Thymus (tissue), 14 donors: ENCODE measurements at places on chromosomes 12 and 14. TPM values are rescaled to one million over a fixed set of nuclear protein-coding genes. Genes with fewer than 3 reads are reported as not detected.

- peak overlapping the region; percentile 60 for H3K4me3 ChIP-seq
- DNase-seq, result no peak
- peaks cover 6% of the 10 kb centered on the region for H3K4me1 ChIP-seq
- no peak overlapping the region for H3K27ac ChIP-seq
- peaks cover 52% of the 10 kb centered on the region for H3K27me3 ChIP-seq
Measured at GRCh38 chr12:95548056-95548538, 3.2 kb downstream of the USP44 start.

The AHNAK2 gene
- 0.42 TPM for total RNA-seq

The SCARB1 gene
- total RNA-seq, result 3.2 TPM

The KLRC4 gene
- total RNA-seq, result 1.3 TPM

GRCh38 chr14:102394717-102395375 is 32.1 kb downstream of the TECPR2 start:
- H3K27me3 ChIP-seq, result no peaks in the 10 kb centered on the region
- no peak overlapping the region for H3K4me3 ChIP-seq
- peaks cover 18% of the 10 kb centered on the region for H3K4me1 ChIP-seq

The P2RX2 gene
- 0.66 TPM for total RNA-seq

GRCh38 chr12:80178846-80179245 is 79.5 kb downstream of the OTOGL start:
- DNase-seq, result no peak
- H3K27ac ChIP-seq, result no peak overlapping the region
- no peaks in the 10 kb centered on the region for H3K36me3 ChIP-seq
- no peak overlapping the region for H3K4me3 ChIP-seq
- no peaks in the 10 kb centered on the region for H3K4me1 ChIP-seq

The CMKLR1 gene
- total RNA-seq, result 4.4 TPM

DNA sequence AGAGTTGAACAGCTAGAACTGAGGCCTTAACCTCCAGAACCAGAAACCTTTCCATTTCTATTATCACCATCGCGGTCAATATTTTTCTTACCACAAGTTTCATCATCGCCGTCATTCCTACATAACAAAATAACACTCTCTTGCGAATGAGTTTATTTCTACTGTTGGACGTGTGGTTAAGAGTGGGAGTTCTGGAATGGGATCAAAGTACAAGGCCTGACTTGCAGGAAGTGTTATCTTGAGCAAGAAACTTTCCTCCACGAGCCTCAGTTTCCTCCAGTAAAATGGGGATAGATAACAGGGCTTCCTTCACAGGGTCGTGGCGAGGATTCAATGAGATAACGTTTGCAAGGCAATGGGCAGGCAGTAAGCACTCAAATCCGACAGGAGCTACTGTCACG is 652 bp downstream of the SART3 start:
- no peaks in the 10 kb centered on the region for H3K27me3 ChIP-seq
- no peak for DNase-seq
- H3K4me3 ChIP-seq, result peak overlapping the region; percentile 57
- H3K4me1 ChIP-seq, result peaks cover 23% of the 10 kb centered on the region

DNA sequence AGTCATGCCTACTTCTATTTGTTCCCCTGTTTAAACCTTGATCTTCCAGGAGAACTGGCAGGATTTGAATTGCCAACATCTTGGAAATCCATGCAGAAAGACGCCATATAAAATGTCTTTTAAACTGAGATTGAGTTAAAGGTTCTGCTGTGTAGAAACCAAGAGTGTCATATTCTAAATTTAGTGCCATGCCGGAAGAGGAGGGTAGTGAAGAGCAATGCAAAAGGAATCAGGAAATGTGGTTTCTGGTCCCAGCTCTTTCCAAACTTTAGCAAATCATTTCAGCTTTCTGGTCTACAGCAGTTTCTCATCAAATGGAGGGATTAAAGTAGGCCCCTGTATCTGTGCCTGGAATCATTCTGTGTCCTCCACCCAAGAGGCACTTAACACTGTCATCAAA is 85.7 kb downstream of the BTG1 start:
- no peaks in the 10 kb centered on the region for H3K27me3 ChIP-seq
- no peak for DNase-seq
- peaks cover 34% of the 10 kb centered on the region for H3K4me1 ChIP-seq
- peak overlapping the region; percentile 76 for H3K27ac ChIP-seq

The RFX4 gene
- 0.05 TPM for total RNA-seq

GRCh38 chr14:75231320-75231719 is 47.3 kb upstream of the FOS start:
- DNase-seq, result no peak
- no peaks in the 10 kb centered on the region for H3K36me3 ChIP-seq
- H3K4me3 ChIP-seq, result no peak overlapping the region
- H3K27ac ChIP-seq, result no peak overlapping the region
- H3K4me1 ChIP-seq, result peaks cover 24% of the 10 kb centered on the region

DNA sequence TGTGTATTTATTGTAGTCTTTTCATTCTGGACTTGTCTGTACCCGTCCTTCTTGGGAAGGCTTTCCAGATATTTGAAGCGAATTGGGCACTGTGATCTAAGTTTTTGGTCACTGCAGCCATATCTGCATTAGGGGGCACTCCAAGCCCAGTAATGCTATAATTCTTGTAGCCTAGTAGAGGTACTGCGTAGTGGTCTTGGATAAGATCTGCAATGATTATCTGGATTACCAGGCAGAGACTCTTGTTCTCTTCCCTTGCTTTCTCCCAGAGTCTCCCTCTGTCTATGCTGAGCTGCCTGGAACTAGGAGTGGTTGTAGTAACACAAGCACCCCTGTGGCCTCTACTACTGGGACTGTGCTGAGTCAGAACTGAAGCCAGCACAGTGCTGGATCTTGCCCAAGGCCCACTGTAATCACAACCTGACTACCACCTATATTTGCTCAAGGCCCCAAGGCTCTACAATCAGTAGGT is 30.0 kb downstream of the SLC38A2 start:
- H3K27ac ChIP-seq, result no peak overlapping the region
- no peak overlapping the region for H3K4me3 ChIP-seq
- no peaks in the 10 kb centered on the region for H3K4me1 ChIP-seq

GRCh38 chr14:99681101-99681831 is 2.8 kb upstream of the CYP46A1 start:
- H3K27me3 ChIP-seq, result no peaks in the 10 kb centered on the region
- no peak overlapping the region for H3K4me3 ChIP-seq

The PARP2 gene
- total RNA-seq, result 17.0 TPM

The NCOR2 gene
- total RNA-seq, result 14.6 TPM

The FOXG1 gene
- 1.9 TPM for total RNA-seq

GRCh38 chr12:89225401-89225800 is 126.9 kb downstream of the DUSP6 start:
- no peaks in the 10 kb centered on the region for H3K36me3 ChIP-seq
- no peaks in the 10 kb centered on the region for H3K27me3 ChIP-seq
- H3K27ac ChIP-seq, result peak overlapping the region; percentile 71
- peaks cover 33% of the 10 kb centered on the region for H3K4me1 ChIP-seq
- H3K4me3 ChIP-seq, result no peak overlapping the region
- no peak for DNase-seq

DNA sequence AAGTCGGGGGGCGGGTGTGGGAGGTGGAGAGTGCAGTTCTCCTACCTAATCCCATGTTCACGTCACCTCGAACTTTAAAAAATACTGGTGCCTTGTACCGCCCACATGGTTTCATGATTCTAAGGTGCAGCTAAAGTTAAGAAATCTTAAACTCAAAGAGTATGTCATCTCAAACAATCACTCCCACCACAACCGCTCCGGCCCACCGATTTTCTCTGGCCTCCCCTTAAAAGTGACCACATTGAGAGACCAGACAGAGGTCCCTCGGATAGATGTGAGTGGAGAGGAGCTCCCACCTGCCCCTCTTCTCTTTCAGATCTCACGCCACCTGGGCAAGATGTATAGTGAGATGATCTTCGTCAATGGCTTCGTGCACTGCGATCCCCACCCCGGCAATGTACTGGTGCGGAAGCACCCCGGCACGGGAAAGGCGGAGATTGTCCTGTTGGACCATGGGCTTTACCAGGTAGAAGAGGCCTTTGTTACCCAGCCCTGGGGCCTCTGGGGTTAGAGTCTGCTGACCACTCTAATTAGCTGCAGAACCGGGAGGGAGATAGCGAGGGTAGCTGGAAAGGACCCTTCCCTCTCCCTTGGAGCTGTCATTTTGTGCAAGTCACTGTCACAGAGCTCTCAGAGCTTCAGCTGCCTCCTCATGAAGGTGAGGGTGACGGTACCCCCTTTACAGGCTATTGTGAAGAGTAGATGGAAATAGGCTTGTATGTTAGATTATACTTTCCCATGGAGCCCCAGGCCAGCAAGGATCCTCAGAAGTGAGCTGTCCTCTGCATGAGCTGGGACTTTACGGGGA is 124.4 kb downstream of the ADCK1 start:
- H3K4me1 ChIP-seq, result no peaks in the 10 kb centered on the region
- no peaks in the 10 kb centered on the region for H3K36me3 ChIP-seq
- H3K27me3 ChIP-seq, result no peaks in the 10 kb centered on the region
- no peak overlapping the region for H3K4me3 ChIP-seq
- DNase-seq, result no peak

GRCh38 chr12:39383114-39383513 is 59.8 kb downstream of the KIF21A start:
- DNase-seq, result no peak
- H3K27ac ChIP-seq, result no peak overlapping the region
- no peaks in the 10 kb centered on the region for H3K27me3 ChIP-seq
- H3K36me3 ChIP-seq, result no peaks in the 10 kb centered on the region
- no peaks in the 10 kb centered on the region for H3K4me1 ChIP-seq

The ASCL1 gene
- 17.8 TPM for total RNA-seq

The OR4E2 gene
- total RNA-seq, result 0.09 TPM

The BCAT1 gene
- total RNA-seq, result 18.5 TPM
